ENCODE measurements at places on chromosomes 3 and 15.

DNA sequence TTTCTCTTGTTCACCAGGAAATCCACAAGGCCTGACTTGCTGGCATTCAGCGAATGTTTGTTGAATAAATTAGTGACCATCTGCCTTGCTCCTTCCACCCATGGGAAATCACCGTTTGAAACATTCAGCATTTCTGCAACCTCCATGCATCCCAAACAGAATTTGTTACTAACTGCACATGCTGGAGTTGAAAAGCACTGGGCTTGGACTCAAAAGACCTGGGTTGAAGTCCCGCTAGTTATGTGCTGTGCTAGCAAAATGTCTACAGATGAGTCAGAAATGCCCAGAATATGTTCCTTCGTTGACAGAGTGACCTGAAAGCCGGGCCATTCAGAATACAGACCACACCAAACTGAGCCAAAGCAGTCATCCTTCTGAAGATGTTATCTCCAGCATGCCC is 144.6 kb downstream of the ALDH1A2 start:
- DNase-seq, result no peak

DNA sequence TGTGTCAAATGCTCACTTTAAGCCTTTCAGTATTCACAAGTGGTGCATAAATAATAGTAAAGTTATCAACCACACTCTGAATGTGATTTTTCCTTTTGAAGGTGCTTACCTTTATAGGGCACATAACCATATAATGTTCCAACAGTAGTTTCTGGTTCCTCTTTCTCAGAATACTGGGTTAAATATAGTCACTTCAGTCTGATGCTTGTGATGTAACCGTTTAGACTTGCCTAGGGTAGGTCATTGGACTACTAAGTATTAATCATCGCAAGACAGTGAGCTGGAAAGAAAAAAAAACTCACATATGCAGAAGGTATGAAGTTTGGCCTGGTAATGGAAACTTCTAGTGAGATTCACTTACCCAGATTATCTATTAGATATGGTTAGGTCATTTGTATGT is 1.9 kb downstream of the KBTBD8 start:
- DNase-seq, result no peak

DNA sequence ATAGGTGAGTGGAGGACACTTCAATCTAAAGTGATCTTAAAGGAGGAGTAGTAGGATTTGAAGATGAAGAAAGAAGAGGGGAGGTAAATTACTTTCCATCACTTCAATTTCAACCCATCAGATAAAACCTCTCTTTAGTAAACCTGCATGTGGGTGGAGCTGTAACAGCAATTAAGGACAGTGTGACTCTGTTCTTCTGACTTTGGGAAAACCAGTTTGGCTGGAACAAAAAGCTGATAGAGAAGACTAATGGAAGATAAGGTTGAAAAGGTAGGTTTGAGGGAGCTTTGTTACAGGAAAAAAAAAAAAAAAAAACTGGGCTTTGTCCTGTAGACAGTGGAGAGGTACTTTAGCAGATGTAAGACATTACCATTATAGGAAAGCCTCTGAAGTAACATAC is 4.5 kb upstream of the GSK3B start:
- DNase-seq, result no peak

DNA sequence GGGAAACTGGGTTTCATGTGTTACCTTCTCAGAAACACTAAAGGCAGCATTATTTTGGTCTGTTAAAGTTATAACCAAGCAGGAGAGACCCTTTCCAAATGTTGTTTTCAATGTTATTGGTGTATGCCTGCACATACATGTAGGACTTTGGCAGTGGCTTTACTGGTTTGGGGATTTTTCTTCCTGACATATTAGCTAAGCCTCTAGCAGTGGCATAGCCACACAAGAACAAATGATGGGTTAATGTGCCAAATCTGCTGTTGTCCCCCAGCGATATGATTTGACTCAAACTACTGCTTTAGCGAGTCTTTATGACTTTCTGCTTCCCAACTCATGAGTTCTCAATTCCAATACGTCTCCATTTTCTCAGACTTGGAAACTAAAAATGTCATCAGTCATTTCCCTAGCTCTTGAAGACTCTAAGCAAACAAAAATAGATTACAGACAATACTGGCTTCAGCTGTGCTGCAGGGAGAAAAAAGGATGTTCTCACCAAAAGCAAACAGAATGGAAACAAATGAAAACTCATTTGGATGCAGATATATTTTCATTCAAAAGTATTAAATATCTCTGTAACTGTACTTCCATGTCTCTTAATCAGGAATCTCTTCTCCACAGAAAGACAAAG is 29.6 kb downstream of the TPM1 start:
- DNase-seq, result no peak

DNA sequence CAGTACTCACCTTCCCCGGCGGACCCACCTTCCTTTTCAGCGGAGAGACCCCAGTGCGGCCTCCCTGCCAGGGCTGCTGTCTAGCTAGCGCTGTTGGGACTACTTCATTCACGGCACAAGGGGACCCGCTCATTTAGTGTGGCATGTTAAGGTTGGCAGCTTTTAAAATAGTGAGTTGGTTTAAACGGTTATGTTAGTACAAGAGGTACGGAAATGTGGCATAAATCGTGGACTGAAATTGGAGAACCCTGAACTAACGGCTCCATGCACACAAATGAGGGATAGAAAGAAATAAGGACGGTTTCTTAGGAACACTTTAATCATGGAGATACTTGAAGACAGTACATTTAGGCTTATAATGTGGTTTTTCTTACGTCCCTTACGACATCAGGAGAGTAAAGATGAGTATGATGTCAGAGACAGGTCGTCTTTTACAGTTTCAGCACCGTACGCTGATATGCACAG is 752 bp downstream of the CEP63 start:
- peak; percentile 23 for DNase-seq

DNA sequence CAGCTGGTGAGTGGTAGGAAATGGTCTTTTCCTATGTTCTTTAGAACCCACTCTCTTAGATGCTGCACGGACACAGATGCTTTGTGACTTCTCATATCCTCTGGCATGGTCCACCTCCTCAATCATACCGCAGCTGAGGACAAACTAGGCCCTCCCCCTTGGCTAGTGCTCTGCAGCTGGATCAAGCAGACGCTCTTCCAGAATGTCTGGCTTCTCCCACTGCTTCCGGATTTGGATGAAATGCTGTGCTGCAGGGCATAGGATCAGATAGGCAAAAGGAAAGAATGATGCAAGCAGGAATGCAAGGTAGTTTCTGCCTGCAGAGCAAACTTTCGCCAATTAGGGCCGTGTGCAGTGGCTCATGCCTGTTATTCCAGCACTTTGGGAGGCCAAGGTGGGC is 75.7 kb upstream of the SLC4A7 start:
- DNase-seq, result no peak

DNA sequence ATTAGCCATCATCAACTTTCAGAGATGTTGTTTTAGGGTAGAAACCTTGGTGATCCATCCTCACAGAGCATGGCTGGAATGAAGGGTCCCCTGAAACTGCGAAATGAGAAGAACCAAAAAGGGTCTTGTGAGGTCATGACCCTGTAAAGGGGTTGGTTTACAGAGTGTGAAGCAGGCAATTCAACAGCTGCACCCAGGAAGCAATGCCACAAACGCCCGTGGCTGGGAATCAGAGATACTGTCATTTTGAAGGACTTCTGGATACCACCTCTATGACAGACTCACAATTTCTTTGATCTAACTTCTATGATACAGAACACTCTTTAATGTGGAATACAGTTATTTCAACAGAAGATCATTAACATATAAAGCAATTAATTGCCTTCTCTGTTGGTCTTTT is 79.1 kb downstream of the GREM1 start:
- no peak for DNase-seq

GRCh38 chr15:38012894-38013293 is 78.5 kb downstream of the TMCO5A start:
- DNase-seq, result no peak

DNA sequence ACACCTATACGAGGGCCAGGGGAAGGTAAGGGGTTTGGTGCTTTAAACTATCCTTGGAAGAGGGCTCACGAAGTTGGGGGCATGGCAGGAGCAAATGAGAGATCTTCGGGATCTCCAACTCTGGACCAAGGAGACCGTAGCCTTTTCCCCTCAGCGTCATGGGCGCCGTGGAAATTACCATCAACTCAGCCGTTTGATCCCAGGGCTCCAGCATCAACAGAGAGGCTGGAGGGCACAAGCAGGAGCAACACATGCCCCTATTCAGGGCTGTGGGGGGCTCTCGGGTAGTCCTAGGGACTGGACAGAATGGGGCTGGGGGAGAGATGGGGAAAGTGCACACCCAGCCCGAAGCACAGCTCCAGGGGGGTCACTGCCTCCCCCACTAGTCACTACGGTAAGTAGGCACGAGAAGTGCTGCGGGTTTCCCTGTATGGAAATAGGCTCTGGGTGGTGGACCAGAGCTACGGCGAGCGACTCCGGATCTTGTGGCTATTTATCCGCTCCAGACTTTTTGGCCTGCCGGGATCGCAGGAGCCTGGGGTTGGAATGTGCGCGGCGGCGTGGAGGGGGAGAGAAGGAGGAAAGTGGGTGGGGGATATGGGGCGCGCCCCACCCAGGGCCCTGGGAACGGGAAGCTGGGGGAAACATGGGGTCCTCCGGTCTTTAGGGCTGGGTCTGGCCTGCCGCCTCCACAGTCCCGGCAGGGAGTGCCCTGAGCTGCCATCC is 539 bp upstream of the LAMB2 start:
- DNase-seq, result no peak

DNA sequence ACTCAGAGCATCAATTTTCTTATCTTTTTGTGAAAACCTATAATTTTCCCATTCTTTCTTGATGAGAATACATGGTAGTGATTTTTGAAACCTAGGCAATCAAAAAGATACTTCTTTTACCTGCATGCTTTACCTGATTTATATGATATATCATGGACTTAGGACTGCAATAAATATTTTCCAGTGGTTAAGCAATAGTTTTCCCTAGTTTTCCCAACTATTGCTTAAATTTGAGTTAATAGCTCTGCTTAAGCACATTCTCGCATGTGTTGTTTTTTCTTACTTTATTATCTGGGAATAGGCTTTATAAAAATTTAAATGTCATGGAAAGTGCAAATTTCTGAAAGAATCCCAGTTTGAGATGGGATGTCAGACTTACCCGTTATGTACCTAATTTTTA is 465.1 kb upstream of the BCHE start:
- DNase-seq, result no peak

DNA sequence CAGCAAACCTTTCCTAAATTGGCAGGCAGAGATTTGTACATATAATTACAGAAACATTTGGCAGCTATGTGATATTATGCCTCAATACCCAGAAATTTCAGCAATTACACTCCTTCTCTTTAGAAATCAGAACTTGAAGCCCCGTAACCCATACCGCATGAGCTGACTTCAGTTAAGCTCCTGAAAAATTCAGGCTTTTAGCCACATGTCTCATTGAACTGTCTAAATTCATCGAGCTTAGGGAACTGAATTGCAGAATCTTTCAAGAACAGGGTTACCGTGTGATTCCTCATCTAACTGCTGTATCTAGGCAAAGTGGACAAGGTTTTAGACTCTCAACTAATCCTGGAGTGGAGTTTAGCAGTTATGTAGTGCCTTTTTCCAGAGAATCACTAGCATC is 333.0 kb downstream of the EPHA3 start:
- DNase-seq, result no peak

GRCh38 chr15:27196691-27197090 is 225.7 kb downstream of the GABRG3 start:
- DNase-seq, result no peak

GRCh38 chr3:152626226-152626625 is 208.7 kb upstream of the P2RY1 start:
- no peak for DNase-seq

DNA sequence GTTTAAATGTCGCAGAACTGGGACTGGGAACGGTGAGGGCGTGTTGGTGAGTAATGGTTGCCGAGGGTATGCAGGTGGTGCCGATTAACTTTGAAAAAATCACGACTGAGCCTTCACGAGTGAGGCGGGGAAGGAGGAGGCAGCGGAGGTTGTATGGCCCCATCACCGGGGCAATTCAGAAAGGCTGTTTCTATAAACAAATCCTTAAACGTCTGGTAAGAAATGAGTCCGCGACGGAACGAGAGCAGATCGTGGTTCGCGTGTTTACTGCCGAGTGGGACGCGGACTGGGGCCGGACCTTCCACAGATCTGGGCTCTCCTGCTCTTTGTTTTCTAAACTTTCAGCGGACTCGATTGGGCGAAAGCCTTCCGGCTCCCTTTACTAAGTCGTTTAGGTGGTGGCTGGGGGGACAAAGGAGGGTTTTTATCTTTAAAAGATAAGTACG is 2.7 kb downstream of the IGF1R start:
- no peak for DNase-seq

DNA sequence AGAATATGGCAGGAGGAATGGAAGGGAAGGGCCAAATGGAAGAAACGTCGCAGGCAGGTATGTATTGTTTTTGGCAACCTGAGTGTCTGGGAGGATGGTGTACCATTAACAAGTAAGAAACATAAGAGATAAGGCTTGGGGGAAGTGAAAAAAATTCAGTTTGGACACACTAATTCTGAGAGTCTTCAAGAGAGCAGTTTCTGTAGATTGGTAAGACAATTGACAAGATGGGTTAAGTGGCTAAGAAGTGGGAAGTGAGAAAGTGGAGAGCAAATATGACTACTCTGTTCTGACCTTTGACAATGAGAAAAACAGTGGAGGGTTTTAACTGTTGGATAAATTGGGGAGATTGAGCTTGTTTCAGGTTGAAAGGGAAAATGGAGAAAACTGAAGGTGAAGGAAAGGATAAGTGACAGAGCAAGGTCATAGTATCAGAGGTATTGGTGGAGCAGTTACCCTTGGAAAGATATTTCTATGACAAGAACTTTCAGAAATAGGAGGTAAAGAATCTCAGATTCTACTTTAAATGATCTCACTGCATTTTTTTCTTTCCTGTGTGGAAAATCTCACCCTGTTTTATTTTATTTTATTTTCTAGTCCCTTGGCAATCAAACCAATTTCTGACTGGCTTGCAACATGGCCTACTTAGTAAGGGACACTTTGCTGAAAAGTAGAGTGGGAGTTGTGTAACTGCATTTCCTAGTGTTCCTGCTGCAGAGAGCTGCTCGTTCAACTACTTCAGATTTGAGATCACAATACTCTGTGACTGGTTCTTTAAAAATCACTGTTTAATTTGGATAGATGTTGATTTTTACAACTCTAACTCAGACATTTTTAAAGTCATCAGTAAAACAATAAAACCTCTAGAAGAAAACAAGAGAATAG is 23.1 kb upstream of the GABPB1 start:
- no peak for DNase-seq

DNA sequence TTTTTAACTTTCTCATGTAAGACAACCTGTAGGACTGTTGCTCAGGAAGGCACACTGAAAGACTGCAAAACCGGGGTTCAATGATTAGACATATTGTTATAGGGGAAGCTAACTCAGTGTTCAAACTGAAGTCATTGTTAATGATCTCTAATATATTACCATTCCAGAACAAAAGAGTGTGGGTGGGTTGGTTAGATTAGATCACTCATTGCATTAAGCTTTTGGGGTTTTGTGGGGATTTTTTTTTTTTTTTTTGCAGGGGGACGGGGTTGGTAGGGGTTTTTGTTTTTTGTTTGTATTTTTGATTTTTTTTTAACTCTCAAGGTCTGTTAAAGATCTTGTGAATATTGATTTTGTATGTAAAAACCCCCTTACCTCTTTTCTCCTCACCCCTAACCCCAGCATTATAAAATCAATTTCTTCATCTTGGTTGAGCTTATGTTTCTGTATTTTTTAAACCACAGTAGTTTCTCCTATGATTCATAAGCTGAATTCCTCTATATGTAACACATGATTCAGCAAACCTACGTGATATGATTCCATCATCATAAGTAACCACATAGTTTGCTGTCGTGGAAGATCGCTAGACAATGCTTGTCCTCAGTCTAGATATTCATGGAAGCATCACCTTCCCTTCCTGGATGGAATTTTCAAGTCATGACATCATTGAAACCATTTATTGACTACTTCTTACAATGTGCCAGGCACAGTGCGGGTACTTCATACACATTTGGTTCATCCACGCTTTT is 544.1 kb upstream of the MDFIC2 start:
- no peak for DNase-seq

All from T-cell (primary cell).